ENCODE measurements at places on chromosomes 2 and 18.

DNA sequence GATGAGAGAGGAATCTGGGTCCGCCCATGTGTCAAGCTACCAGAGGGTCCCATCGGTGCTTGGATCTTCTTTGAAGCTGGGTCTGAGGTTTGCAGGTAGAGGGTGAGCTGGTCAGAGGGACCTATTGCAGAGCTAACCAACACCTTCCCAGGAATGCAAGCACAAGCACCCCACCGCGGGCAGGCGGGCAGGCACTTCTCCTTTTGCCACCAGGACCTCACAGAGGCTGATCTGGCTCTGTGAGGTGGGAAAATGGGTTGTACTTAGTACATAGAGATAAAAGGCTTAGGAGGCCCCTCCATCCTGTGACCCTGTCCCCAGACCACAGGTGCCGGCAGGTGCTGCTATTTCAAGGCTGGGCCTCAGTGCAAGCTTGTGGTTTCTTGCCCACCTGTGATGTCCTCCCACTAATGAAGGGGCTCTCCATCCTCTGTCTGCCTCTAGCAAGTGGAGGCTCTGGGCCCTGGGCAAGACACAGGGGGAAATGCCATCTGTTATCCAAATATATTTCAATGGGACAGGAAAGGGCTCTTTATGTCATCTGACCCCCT is 31.4 kb upstream of the IL37 start:
- H3K4me1 ChIP-seq, result no peaks in the 10 kb centered on the region
- H3K27me3 ChIP-seq, result no peaks in the 10 kb centered on the region
- DNase-seq, result no peak
- H3K36me3 ChIP-seq, result no peaks in the 10 kb centered on the region

- no peaks in the 10 kb centered on the region for H3K27me3 ChIP-seq
- H3K36me3 ChIP-seq, result no peaks in the 10 kb centered on the region
- peak; percentile 11 for DNase-seq
- no peak overlapping the region for H3K27ac ChIP-seq
Measured at GRCh38 chr2:217593732-217594131, 409.1 kb downstream of the TNS1 start.

DNA sequence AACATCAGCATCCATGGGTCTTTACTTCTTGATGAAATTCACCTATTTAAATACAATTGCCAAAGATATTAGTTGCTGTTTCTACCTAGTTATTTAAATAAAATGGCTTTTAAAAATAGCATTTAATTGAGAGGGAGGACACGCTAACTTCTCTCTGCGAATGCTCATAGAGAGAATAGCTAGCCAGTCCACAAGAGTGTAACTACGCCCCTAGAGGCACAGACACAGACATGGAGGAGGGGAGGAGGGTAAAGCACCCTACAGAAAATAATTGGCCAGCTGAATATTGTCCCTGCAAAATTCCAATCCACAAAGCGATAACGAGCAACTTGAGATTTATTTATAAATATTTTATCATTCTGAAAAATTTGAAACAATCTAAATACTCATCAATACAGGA is 97.0 kb upstream of the PAPOLG start:
- no peaks in the 10 kb centered on the region for H3K4me1 ChIP-seq
- DNase-seq, result peak; percentile 18
- H3K27me3 ChIP-seq, result no peaks in the 10 kb centered on the region

DNA sequence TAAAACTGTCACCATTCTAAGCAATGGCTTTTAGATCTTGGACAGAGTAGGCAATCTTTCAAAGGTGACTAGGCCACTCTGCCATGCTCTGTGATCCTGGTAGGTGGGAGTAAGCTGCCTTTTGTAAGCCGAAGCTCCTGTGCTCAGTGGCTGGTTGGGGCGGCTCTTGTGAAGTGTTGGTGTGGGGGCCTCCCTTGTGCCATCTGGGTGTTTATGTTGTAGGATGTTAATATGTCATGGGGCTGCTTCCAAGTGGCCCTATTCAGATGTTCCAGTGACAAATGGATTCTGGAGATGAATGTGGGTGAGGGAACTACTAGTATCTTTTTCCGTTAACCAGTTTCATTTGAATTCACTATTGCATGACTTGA is 116.8 kb upstream of the SPRED2 start:
- no peaks in the 10 kb centered on the region for H3K27me3 ChIP-seq
- no peak overlapping the region for H3K27ac ChIP-seq
- H3K4me3 ChIP-seq, result no peak overlapping the region
- no peaks in the 10 kb centered on the region for H3K4me1 ChIP-seq

DNA sequence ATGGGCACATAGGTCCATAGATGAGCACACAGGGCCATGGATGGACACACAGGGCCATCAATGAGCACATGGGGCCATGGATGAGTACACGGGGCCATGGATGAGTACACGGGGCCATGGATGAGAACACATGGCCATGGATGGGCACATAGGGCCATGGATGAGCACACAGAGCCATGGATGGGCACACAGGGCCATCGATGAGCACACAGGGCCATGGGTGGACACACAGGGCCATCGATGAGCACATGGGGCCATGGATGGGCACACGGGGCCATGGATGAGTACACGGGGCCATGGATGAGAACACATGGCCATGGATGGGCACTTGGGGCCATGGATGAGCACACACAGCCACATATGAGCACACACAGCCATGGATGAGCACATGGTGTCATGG is 192.6 kb upstream of the HDAC4 start:
- H3K27me3 ChIP-seq, result no peaks in the 10 kb centered on the region
- no peak for DNase-seq
- no peaks in the 10 kb centered on the region for H3K36me3 ChIP-seq
- no peak overlapping the region for H3K4me3 ChIP-seq
- H3K27ac ChIP-seq, result no peak overlapping the region
- H3K4me1 ChIP-seq, result no peaks in the 10 kb centered on the region

GRCh38 chr2:232890896-232891601 is 21.0 kb downstream of the SNORC start:
- peak; percentile 83 for DNase-seq
- no peak overlapping the region for H3K27ac ChIP-seq
- no peaks in the 10 kb centered on the region for H3K36me3 ChIP-seq
- no peaks in the 10 kb centered on the region for H3K27me3 ChIP-seq

- no peak for DNase-seq
- H3K27ac ChIP-seq, result no peak overlapping the region
- H3K4me1 ChIP-seq, result peaks cover 8% of the 10 kb centered on the region
- no peaks in the 10 kb centered on the region for H3K36me3 ChIP-seq
- H3K4me3 ChIP-seq, result no peak overlapping the region
Measured at GRCh38 chr18:44792456-44793061, 111.9 kb downstream of the SETBP1 start.

- DNase-seq, result no peak
- no peaks in the 10 kb centered on the region for H3K4me1 ChIP-seq
- H3K36me3 ChIP-seq, result peaks cover 4% of the 10 kb centered on the region
- H3K27me3 ChIP-seq, result no peaks in the 10 kb centered on the region
- no peak overlapping the region for H3K4me3 ChIP-seq
- no peak overlapping the region for H3K27ac ChIP-seq
Measured at GRCh38 chr2:177433402-177433801, 40.8 kb downstream of the AGPS start.

DNA sequence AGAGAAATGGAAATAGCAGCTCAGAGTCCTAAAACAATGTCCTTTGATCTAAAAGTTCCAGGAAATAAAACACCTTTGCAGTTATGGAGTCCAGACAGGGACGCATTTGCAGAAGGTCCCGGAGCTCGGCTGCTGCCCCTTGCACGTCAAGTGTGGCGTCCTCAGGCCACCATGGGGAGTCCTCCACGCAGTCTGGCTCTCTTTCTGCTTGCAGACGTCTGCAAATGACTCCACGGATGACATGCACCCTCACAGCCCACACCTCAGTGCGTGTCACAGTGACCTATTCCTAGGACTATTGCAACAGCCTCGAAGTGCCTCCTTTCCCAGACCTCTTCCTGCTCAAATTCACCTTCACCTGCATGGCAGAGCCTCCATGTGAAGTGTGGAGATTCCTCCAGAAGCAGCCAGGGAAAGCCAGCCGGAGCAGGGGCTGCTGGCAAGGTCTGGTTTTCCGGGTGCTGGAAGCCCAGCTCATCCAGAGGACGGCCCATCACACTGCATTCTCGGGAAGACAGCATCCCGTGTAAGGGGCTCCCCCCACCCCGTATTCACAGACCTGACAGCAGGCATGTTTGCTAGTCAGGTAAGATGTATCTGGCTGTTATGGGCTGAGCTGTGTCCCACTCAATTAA is 137.7 kb downstream of the ASB1 start:
- H3K27ac ChIP-seq, result no peak overlapping the region
- no peaks in the 10 kb centered on the region for H3K27me3 ChIP-seq
- H3K36me3 ChIP-seq, result no peaks in the 10 kb centered on the region
- DNase-seq, result no peak
- H3K4me3 ChIP-seq, result no peak overlapping the region

- H3K27ac ChIP-seq, result peak overlapping the region; percentile 50
- H3K27me3 ChIP-seq, result peaks cover 16% of the 10 kb centered on the region
- peak overlapping the region; percentile 74 for H3K4me3 ChIP-seq
- DNase-seq, result peak; percentile 91
- peaks cover 53% of the 10 kb centered on the region for H3K4me1 ChIP-seq
Measured at GRCh38 chr2:42046819-42047487, 868 bp upstream of the PKDCC start.
